Osteocyte (in vitro differentiated cells): ENCODE measurements at places on chromosomes 6 and 20.
A peak's percentile ranks its signal among the peaks of the same experiment; 100 is the strongest.

DNA sequence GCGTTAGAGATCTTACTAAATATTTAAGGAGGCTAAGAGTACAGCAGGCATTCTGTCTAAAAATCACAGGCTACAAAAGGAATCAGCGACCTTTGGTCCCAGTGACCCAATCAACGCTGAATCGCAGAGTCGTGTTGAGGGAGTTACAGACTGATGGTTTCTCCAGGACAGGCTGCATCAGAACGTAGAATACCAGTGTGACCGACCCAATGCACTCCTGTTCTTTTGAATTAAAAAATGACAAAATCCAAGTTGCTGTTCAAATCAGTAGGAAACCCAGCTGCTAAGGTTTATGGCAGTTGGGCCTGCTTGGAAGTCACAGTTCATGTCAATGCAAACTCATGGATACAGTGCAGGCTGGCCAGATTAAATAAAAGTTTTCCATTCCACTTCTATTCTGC is 155.8 kb upstream of the AFDN start:
- DNase-seq, result no peak

DNA sequence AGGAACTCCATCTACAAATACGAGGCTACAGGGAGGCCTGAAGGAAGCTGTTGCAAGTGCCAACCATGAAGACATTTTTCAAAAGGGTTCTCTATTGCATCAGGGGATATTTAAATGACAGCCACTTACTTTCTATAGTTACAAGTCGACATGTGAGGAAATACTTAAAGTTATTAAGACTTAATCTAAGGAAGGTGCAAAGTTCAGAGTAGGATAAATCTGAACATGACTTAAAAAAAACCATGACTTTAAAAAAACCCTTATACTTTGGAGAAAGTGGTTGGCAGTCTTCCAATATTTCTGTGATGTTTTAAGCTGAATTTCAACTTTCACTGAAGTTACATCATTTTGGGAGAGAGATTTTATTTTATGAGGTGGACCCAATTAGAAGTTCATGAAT is 56.3 kb upstream of the EMILIN3 start:
- no peak for DNase-seq

GRCh38 chr6:76694795-76695194 is 622.3 kb upstream of the IMPG1 start:
- DNase-seq, result no peak

GRCh38 chr6:5302995-5303622 is 41.8 kb downstream of the FARS2 start:
- DNase-seq, result no peak

GRCh38 chr6:165266191-165266590 is 43.2 kb downstream of the C6orf118 start:
- DNase-seq, result no peak

- no peak for DNase-seq
Observed at GRCh38 chr6:83176246-83176645, 16.8 kb downstream of the PGM3 start.

DNA sequence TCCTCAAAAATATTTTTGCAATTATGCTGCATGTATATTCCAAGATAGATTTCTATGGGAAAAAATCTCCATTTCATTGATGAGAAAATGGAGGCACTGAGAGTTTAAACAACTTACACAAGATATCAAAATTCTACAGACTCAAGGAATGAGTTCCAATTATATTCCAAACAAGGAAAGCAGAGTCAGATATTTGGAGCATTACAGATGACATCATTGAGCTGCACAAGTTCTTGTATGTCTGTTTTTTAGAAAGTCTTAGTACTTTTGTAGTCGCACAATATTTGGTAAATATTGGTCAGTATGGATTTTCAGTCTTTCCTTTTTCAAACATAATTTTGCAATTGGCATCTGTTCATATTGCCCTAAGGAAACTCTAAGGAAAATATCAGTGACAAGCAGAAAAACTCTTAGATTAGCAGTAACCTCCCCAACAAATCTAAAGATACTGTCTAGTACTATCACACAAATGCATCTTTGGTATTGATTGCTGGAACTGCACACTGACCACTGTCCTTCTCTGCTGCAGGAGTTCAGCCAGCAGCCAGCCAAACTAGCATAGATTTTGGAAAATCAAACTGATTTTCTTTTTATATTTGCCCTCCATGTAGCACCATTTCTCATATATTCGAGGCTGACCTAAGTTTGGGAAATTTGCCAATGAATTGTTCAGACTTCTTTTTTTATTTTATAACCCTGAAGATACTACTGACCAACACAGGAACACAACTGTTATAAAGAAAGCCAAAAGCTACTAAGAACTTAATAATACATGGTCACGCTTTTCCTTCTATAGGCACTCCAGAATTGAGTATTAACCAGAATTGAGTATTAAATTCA is 51.7 kb upstream of the TBX18 start:
- no peak for DNase-seq

DNA sequence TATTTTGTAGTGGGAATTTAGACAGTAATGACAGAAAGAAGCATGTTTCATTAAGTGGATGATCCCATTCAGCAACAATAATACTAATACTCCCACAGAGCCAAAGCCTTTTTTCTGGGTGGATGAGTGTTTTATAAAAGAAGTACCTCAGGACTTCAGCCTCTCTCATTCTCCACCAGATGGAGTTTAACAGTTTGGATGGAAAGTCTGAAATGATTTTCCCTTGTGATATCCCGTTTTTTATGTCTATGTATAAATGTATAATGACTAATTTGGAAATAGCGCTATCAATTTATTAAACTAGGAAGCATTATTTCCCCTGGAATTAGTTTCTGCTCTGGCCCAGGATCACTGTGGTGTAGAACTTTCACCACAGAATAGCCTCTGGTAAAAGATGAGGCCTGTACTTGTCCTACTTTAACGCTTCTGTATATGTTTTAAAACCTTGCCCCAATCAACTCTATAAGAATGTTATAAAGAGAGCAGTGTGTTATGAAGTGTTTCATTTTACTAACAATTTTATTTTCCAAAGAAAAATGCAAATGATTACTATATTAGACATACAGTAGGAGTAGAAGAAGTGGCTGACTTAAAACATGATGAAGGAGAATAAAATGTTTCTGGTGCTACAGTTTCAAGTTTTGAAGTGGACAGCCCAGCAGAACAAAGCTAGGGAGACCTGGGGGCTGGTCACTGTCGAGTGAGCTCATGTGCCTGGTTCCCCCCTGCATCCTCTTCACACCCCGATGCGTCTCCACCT is 135.6 kb downstream of the HIVEP1 start:
- DNase-seq, result no peak

GRCh38 chr6:85388531-85388930 is 61.4 kb upstream of the NT5E start:
- no peak for DNase-seq

- DNase-seq, result no peak
Observed at GRCh38 chr6:9511157-9511556, 903.7 kb downstream of the TFAP2A start.

GRCh38 chr6:24522228-24523176 is 27.7 kb downstream of the ALDH5A1 start:
- DNase-seq, result peak; percentile 34

DNA sequence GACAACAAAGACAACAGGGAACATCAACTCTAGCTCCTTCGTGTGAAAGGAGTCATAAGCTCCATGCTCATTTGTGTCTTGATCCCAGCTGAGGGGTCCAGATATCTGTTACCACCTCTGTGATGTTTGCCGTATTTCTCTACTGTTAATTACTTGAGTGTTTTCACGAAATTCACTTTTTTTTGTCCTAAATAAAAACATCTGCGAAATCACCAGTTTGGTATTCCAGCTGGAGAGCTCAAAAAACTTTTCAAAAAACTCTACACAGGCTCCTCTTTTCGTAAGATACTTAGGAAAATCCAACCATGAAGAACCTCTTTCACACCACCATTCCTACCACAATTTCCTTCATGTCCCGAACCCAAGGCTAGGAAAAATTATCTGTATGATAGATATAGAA is 25.3 kb downstream of the TRAF3IP2 start:
- DNase-seq, result no peak

DNA sequence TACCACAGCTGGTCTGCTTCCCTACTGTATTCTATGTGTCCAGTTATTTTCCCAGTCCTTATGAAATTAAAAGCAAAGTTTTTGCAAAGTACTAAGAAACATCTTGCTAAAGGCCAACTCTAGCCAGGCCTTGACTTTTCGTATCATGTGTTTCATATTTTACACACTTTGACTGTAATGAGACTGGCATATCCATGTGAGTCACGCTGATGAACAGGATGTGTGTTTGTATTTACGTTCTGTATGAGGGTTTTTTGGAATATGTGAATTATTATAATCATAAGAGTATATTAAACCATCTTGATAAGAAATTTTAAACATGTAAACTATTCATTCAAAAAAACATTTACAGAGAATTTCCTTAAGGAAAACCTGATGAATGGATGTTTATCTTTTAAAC is 59.7 kb downstream of the EYA4 start:
- no peak for DNase-seq

DNA sequence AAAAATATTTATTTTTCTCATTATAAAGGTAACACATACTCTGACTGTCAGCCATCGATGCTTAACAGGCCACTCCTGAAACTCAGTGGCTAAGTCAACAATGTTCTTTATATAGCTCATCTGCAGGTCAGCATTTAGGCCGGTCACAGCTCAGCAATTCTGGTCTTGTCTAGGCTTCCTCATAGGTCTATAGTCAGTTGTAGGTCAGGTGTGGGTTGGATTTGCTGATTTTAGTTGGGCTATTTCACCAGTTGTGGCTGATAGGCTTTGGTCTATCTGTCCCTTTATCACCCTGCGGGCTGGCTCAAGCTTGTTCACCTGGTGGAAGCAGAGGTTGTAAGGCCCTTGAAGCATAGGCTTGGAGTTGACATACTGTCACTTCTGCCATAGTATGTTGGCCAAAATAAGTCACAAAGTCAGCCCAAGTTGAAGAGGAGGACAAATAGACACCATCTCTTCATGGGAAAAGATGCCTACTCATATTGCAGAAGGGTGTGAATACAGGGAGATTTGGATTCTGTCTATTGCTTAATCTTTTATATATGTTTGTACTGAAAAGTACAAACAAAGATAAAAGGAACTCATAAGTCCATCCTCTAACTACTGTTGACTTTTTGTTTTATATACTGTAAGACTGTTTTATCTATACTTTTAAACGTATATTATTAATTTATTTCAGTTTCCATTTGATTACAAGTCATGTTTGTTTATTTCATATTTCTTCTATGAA is 75.0 kb downstream of the BCKDHB start:
- no peak for DNase-seq

DNA sequence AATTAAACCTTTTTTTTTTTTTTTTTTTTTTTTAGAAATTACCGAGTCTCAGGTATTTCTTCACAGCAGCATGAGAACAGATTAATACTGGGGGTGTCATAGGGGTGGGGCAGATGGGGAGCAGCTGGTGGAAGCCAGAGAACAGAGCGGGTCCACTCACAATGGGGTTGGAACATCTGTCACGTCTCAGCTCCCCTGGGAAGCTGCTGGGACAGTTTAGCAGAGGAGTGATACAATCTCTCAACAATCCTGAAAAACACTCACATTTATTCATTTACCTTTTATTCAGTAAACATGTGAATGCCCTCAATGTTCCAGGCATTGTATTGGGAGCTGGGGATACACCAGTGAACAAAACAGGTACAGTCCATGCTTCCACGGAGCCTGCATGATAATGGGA is 162.2 kb downstream of the SMOC2 start:
- no peak for DNase-seq

DNA sequence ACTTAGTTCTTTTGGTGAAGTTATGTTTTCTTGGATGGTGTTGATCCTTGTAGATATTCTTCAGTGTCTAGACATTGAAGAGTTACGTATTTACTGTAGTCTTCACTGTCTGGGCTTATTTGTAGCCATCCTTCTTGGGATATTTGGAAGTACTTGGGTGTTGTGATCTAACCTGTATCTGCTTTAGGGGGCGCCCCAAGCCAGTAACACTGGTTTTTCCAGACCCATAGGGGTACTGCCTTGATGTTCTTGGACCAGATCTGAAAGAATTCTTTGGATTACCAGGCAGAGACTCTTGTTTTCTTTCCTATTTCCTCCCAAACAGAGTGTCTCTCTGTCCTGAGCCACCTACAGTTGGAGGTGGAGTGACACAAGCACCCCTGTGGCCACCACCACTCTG is 309.1 kb upstream of the IMPG1 start:
- DNase-seq, result no peak

DNA sequence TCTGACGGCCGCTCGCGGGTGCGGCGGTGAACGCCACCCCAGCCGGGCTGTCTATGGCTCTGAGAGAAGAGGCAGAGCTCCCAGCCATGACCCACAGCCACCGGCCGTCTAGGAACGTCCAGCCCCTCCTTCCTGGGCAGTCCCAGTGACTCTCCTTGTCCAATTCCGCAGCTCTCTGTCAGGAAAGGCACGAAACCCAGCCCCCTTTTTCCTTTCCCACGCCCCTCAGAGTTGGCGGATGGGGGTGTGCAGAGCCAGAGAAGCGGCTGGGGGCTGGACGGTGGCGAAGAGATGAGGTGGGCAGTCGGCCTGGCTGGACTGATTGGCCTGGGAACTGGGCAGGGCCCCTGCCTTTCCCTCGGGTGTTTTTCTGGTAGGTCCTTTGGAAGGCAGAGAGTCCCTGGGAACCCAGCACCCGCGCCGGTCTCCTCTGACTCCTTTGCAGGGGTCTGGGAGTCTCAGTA is 1.5 kb downstream of the EBF4 start:
- DNase-seq, result peak; percentile 81

DNA sequence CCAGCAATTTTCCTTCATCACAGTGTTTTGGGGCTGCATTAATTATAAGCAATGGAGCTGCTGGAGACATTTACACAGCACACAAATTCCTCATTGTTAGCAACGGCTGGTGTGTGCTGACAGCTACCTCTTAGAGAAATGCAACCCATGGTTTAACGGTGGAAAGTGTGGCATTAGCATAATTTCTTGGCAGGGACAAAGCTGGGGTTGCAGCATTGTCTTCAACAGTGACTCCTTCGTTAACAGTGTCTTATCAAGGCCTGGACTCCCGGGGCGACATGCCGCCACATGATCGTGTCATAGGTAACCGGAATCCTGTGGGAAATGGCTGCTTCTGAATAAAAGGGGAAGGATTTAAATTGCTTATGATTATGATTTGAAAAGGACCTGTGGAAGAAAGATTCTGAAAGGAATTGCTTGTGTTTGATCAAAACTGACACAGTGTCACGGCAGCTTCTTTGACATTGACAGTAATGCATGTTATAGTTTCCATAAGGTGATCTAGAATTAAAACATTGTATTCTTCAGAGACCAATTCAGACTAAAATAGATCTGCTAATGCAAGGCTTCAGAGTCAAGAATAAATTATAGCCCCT is 128.0 kb downstream of the UST start:
- DNase-seq, result no peak
